ENCODE measurements at places on chromosomes 2 and 18.
A peak's percentile ranks its signal among the peaks of the same experiment; 100 is the strongest.

DNA sequence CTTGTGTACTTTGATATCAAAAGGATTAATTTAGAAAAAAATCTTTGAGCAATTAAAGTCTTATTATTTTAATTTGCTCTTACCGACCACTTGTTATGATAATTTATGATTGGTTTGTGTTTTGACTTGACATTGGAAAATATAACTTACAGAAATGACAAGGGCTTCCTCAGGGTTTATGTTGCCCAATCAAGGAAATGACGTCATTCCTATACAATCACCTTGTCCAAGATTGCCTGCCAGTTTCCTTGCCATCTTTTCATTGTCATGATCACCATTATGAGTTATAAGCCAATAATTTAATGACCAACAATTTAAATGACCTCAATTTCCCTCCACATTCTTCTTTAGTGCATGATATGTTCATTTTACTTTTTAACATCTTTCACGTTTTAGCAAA is 351.8 kb upstream of the TMEFF2 start:
- no peak for DNase-seq

GRCh38 chr2:56334622-56335021 is 150.8 kb downstream of the CCDC85A start:
- DNase-seq = no peak

GRCh38 chr18:36769611-36770314 is 59.0 kb downstream of the TPGS2 start:
- DNase-seq = no peak

GRCh38 chr2:135030826-135031225 is 16.4 kb downstream of the MAP3K19 start:
- no peak for DNase-seq

GRCh38 chr2:47601568-47601967 is 181.4 kb upstream of the MSH6 start:
- DNase-seq = peak; percentile 28

DNA sequence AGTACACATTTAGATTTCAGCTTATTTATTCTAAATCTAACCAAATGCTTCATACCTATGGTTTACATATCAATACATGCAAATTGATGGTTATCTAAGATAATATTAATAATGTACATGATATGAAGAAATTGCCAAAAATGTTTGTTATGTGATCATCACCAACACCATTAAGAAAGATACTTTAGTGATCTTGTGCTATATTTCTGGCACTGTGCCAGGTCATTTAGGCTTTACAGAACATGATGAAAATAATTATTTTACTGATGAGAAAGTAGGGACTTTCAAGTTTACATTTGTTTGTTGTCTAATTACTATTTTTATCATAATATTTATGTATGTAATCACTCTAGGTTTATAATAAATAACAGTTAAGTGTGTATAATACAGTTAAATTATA is 158.3 kb downstream of the GULP1 start:
- no peak for DNase-seq

- no peak for DNase-seq
Measured at GRCh38 chr2:217045700-217046475, 186.0 kb upstream of the TNP1 start.

- DNase-seq = no peak
Measured at GRCh38 chr2:34371711-34372110, 772.6 kb upstream of the FAM98A start.
